ENCODE measurements at places on chromosomes 7 and 10.

DNA sequence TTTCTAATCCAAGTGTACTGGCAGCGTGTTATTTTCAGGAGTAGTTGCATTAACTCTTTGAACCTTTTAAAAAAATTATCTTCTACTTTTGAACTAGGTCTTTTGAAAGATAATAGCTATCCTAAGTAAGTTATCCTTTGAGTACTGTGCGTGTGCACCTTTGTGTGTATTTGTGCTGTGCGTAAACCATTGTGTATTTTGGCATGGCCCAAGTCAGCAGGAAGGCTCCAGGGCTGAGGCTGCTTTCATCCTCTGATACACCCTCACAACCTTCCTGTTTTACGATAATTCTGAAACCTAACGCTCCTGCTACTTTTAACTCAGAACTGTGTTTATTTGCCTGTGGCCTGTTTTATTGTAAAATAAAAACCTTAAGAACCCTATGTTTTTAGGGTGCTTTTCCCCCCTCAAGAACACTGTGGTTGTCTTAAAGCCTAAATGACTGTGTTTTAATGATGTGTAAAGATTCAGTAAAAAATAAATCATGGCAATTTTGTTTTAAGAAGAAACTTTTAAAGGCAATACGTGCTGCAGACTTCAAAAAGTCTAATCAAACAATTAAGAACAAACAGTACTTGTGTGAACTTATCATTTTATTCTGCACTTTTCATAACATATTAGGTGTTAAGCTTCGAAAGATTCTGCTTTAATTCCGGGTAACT, 57.5 kb downstream of the HDAC9 start:
- DNase-seq = no peak

GRCh38 chr7:123993996-123994395, 38.9 kb downstream of the TMEM229A start:
- DNase-seq = no peak

- DNase-seq = no peak
Measured at GRCh38 chr10:57972783-57973182, 294.9 kb downstream of the IPMK start.

GRCh38 chr10:75959209-75959608, 527.8 kb downstream of the LRMDA start:
- DNase-seq = peak; percentile 66

DNA sequence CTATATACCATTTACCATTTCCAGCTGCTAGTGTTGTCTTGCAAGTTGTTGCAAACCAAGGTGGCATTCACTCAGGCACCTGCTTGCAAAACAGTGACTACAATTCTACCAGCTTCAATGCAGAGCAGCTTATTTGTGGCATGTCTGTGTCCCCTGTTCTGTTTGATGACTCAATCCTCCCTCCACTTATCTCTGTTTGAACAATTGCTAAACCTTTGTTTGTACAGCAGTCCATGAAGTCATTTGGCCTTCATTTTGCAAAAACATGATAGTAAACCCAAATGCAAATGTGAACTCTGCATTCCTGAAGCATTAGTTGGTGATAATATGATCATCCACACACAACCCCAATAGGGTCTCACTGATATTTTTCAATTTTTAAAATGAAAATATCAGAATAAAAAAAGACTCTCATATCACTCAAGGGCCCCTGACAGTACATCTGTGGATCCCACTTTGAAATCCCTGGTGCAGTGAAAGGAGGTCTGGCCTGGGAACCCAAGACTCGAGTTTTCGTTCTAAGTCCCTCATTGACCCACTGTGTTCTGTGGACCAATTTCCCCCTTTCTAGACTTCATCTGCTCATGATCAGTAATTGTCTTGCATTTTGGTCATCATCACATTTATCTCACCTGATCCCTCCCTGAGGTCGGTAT, 425.4 kb downstream of the RPS24 start:
- no peak for DNase-seq

DNA sequence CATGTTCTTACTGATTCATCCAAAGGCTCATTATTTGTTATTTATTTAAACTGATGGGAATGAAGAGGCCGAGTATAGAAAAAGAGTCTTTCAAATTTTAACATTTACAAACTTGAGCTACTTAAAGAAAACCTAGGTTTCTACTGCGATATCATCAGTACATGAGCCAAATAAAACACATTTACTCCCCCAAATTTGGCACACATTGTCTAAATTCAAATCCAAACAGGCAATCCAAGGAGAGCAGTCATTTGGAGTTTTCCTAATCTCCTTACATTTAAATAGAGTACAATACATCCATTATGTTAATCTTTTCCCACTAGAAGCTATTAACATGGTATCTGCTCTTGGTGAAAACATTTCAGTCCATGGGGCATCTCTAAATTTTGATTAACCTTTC, 2.2 kb downstream of the NMT2 start:
- no peak for DNase-seq

DNA sequence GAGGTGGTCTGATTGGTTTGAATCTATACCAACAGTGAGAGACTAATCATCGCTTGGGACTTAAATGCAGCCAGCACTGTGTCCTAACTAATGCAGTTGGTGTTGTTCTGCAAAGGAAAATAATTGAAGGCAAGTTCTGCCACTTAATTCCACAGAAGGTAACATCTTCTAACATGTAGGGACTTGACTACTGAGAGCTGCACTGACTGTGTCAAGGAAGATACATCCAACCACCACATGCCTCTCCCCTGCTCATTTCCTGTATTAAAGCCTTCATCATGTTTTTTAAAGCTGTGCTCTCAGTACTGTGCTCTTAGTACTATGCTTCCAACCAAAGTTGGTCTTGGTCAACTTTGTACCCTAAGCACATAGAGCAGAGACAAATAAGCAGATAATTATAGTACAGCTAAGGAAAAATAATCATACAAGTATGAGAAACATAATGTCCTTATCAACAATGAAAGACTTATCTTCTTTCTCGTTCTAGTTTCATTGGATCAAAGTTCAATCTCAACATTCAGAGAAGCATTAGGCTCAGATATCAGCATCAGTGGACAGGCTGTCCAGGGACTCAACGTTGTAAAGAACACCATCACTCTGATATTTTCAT, 2.8 kb upstream of the CYP3A4 start:
- no peak for DNase-seq

DNA sequence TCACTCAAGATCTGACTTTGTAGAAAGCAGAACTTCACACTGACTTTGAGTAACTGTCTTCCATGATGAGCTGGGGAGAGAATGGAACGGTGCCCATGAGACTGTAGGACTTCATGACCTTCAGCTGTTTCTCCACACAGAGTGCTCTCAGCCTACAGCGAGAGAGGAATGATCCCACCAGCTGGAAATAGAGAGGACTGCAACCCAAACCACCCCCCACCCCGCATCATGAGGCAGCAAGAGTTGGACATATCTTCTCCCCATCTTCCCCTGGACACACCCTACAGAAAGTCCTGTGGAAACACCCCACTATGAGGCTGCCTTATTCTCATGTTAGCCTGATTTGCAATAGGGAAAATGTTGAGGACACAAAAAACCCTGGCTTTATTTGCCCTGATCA, 312.5 kb downstream of the PAXIP1 start:
- DNase-seq = no peak

DNA sequence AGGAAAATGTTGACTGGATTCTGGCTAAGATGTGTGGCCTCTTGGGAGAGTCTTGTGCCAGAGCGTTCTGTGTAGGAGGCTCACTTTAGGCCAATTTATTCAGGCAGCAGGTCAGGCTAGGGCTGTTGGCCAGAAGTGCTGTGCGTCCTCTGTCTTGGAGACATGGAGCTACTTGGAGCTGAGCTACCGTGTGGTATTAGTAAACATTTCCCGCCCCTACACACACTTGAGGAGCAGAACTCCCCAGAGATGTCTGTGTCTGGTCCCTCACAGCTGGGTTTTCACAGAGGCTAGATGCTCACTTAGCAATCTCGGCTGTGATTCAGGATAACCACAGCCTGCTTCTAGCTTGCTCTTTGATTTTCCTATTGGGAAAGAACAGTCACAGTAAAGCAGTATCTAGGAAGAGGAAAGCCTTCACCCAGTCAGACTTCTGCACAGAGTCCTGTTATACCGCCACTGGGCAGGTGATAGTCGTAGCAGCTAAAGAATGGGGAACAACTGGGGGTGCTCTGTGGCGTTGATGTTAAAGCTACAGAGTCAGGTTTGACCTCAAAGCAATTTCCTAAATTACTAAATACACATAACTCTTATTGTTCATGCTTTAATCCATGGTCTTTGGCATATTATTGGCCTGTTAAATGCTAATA, 86.7 kb downstream of the MDFIC start:
- no peak for DNase-seq

GRCh38 chr10:124713679-124714255, 30.4 kb downstream of the FAM53B start:
- no peak for DNase-seq

DNA sequence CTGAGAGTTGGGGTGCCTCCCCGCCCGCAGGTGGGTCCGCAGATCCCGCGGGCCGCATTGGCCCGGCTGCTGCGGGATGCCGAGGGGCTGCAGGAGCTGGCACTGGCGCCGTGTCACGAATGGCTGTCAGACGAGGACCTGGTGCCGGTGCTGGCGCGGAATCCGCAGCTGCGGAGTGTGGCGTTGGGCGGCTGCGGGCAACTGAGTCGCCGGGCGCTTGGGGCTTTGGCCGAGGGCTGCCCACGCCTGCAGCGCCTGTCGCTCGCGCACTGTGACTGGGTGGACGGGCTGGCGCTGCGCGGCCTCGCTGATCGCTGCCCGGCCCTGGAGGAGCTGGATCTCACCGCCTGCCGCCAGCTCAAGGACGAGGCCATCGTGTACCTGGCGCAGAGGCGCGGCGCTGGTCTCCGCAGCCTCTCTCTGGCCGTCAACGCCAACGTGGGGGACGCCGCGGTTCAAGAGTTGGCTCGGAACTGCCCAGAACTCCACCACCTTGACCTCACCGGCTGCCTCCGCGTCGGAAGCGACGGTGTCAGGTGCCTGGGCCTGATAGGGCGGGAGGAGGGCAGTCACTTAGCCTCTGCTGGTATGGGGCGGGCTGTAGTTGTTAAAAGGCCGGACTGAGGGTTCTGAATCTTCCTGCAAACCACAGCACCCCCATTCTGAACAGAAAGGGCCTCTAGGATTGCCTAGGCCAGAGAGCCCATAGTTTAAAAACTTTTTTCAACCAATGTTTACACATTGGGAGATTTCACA, 1.3 kb downstream of the FBXL15 start:
- DNase-seq = no peak

- no peak for DNase-seq
Measured at GRCh38 chr7:150800581-150801241, at the start of gene TMEM176A. TSS of gene TMEM176A (plus strand) at chr7:150800769. CDS start at chr7:150801551, 782 bp downstream.

DNA sequence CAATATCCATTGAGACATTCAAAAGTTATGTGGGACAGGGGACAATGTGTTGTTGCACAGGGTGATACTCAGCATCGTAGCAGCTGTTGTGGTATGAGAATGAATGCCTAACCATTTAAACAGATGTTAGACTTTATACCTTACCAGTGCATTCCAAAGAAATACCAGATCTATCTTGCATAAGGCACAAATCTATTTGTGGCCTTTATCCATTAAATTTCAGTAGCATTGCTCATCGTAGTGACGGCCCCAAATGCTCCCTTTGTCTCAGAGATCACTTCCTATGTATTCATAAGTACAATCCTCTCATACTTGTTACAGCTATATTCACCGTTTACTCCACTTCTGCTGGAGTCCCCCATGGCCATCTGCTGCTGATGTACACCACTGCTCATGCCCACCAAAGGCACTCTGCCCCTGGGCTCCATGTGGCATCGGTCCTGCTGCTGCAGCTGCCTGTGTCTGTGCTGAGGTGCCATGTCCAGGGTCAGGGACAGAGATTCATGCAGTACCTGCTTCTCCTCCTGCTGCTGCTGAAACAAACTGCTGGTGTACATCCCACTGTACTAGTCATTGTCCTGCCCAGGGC, 96.3 kb downstream of the CPED1 start:
- DNase-seq = peak; percentile 28

- no peak for DNase-seq
Measured at GRCh38 chr10:61016630-61017029, 72.6 kb upstream of the RHOBTB1 start.

Data from amniotic stem cell (primary cell).